ENCODE measurements at places on chromosomes 7 and 10.

GRCh38 chr7:112356596-112356995, 93.7 kb upstream of the IFRD1 start:
- DNase-seq, result no peak

- no peak for DNase-seq
Observed at GRCh38 chr10:90855126-90855525, 2.7 kb downstream of the HTR7 start.

- DNase-seq, result no peak
Observed at GRCh38 chr10:103287992-103288391, 11.1 kb downstream of the INA start.

DNA sequence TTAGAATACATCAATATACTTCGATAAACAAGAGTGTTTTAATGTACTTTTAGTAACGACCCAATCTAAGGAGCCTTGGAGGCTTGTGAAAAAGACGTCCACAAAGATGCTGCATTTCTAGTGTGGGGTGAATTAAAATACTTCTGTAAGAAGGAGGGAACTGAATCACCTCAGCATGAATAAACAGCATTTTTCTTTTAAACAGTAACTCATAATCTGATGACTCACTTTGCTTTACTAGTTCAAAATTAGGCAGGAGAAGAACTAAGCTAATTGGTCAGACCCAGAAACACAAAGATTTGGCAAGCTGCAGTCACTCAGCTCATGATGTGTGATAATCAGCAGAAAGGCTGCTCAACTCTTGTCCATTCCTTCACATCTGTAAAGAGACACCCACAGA, 24.2 kb downstream of the NCOA4 start:
- DNase-seq, result no peak

- no peak for DNase-seq
Observed at GRCh38 chr10:28897617-28898464, 220.5 kb downstream of the BAMBI start.

GRCh38 chr10:33337326-33337957, 3.0 kb upstream of the NRP1 start:
- no peak for DNase-seq

GRCh38 chr10:792792-793100, 103.3 kb upstream of the DIP2C start:
- DNase-seq, result no peak

GRCh38 chr10:30500534-30500933, 66.5 kb downstream of the MAP3K8 start:
- DNase-seq, result no peak

GRCh38 chr7:67422601-67423000, 426.0 kb downstream of the TYW1 start:
- no peak for DNase-seq

DNA sequence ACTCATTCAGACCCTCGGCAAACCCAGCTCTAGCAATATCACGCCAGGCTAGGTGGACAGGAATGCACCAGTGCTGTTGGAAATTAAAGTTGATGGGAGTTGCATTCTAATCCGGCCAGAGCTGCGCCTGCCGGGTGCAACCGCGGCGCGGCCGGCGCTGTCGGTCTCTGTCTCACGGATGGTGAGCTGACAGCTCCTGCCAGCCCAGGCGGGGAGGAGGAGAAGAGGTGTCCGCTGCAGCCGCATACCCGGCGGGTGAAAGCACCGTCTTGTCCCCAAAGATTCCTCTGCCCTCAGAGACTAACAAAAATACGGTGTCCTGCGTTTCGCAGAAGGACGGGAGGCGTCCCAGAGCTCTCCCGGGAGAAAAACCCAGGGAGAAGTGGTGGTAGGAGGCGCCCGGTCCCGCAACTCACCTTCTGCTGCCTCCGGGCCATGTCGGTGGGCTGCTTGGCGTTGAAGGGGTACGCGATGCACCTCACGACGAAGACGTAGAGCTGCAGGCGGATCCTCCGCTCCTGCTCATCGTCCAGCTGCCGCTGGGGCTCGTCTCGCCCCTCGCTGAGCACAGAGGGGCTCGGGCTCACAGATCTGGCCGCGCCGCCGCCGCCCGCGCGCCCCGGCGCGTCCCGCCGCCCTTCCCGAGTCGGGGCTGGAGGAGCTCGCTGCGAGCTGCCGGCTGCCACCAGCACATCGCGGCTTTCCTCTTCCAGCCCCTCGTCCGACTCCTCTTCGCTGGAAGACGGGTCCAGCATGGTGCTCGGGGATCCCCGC, 490 bp downstream of the CADPS2 start:
- DNase-seq, result no peak

DNA sequence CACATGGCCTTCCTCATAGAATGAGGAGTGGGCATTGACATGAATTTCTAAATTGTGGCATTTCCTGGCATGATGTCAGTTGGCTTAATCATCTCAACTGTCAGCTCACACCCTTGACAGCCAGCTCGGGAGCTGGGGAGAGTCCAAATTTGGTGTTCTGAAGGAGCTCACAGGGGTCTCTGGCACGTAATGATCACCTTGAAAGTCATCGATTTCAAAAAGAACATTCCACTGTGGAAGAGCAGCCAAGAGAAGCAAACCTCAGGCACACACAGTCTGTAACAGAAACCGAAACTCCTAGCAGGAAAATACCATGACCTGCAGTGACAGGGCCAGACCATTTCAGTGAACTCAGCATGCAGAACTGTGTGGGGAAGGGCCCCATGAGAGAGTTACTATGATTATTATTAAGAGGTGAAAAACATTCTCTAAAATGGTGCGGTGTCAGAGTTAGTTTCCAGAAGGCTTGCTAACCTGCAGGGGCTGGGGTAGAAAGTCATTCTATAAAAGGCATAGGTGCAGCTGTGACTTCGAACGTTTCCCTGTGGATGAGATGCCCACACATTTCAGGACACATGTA, 26.4 kb upstream of the KLF6 start:
- peak; percentile 76 for DNase-seq

DNA sequence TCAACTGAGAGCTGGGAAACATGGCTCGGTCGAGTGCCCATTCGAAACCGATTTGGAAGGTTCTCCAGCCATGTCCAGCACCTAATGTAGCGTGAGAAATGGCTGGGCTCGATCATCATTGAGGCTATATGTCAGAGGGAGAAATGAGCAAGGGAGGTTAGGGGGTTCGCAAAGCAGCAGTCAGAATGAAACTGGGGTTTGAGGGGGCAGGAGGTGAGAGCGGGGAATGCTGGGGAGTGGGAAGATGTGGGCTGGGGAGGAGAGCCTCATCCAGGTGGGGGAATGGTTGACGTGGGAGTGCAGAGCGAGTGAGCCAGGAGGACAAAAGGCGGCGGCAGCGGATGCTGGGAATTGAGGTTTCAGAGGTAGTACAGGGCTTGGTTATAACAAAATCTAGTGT, 34.8 kb upstream of the GALNTL5 start:
- no peak for DNase-seq

DNA sequence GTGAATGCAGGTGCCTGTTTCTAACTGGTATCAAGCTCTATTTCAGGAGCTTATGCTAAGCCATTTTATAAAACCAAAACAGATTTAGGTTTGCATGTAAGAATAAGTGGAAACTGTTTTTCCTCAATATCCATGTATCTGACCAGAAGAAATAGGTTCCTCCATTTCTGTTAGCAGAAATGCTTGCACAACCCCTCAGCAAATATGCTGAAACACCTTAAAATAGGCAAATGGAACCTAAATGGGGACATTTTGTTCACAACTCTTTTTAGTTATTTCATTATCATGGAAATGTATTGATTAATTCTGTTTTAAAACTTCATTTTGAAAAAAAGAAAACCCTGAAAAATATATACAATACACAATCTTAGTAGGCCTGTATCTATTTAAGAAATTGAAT, 8.9 kb upstream of the EEPD1 start:
- DNase-seq, result no peak

DNA sequence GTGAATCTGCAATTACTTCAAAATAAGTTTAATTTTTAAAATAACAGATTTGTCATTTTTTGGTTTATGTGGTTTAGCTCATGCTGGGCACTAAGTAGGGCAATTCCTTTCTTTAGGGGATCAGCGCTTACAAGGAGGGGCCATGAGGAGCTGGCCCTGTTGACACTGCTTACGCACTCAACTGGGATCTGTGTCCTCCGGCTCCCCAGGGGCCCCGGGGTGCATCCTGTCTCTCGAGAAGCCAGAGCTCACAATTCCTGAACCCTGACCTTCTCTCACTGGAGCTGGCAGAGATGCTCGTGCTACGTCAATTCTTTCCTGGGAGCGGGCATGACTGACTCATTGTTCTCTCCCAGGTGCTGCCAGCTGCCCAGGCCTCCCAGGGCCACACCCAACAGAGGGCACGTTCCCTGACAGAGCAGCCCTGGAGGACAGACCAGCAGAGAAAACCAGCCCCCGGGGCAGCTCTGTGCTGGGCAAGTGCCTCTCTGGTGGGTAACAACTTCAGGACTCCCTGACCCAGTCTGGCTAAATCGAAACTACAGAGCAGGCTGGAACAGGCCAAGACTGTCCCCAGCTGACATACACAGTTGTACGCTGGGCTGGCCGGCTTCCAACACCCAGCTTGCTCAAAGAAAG, 36.8 kb downstream of the CTBP2 start:
- DNase-seq, result no peak

DNA sequence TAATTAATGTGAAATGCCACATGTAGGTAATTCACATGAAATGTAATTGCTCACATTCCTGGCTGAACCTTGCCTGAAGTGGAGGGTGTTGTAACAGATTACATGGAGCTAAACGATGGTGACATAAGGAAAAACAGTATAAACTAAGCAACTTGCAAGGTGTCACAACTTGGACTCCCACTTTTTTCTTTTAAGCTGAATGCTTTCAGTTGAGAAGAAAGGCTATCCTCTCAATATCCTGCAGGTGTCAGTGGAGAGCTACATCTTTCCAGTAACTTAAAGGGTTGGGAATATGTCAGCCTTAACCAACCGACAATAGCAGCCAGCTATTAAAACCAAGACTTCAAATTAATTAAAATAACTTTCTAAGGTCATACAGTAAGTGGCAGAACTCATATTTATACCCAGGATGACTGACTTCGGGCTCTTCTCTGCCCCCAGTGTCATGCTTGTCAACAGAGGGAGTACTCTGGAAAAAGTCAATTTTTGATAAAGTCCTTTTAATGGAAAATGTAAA, 33.7 kb downstream of the NRBF2 start:
- DNase-seq, result peak; percentile 33

GRCh38 chr10:132986076-132986475, 43.7 kb upstream of the CFAP46 start:
- DNase-seq, result no peak

DNA sequence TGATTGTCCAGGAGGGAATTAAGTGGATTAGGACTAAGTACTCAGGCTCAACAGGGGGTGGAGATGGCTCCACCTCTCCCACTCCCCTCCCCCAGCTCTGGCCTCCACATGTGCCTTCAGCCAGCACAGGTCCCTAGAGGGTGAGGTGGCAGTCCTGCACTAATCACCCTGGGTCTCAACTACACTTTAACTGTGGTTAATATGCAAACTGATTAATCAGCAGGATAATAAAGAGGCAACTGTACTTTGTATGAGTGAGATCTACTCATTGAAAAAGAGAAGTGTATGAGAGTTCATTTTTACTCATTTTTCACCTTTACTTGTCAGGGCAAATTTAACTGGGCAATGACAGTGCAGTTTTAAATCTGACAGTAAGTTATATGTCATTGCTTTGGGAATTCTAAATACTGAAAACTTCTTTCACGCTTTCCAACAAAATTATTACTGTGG, 223.8 kb upstream of the CCDC6 start:
- DNase-seq, result no peak

DNA sequence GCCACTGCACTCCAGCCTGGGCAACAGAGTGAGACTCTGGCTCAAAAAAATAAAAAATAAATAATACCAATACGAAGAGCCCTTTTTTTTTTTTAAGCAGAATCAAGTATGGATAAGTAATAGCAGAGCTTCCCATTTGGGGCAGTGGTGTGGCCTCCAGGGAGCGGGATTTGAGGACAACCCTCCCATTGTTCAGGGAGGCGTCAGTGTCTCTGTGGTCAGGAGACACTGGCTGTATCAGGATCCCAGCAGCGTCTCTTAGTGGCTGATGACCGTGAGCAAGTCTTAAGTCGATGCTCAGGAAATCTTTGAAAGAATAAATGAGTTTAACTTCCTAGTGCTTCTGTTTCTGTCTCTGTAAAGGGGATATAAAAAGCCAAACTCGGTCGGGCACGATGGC, 25.2 kb upstream of the SH2B2 start:
- DNase-seq, result no peak

GRCh38 chr7:45979275-45980180, 58.5 kb upstream of the IGFBP3 start:
- DNase-seq, result no peak

- no peak for DNase-seq
Observed at GRCh38 chr7:129650056-129650758, 38.7 kb downstream of the NRF1 start.

GRCh38 chr7:116871061-116871700, 8.8 kb downstream of the CAPZA2 start:
- no peak for DNase-seq
